Small intestine (tissue), 16 donors: ENCODE measurements at places on chromosomes 7 and 10. TPM values are rescaled to one million over a fixed set of nuclear protein-coding genes. Genes with fewer than 3 reads are reported as not detected.

- H3K4me3 ChIP-seq, result no peak overlapping the region
- no peak overlapping the region for H3K27ac ChIP-seq
- no peaks in the 10 kb centered on the region for H3K4me1 ChIP-seq
- no peak for DNase-seq
These were observed 89.0 kb downstream of the AASS start for GRCh38 chr7:122055073-122055472.

DNA sequence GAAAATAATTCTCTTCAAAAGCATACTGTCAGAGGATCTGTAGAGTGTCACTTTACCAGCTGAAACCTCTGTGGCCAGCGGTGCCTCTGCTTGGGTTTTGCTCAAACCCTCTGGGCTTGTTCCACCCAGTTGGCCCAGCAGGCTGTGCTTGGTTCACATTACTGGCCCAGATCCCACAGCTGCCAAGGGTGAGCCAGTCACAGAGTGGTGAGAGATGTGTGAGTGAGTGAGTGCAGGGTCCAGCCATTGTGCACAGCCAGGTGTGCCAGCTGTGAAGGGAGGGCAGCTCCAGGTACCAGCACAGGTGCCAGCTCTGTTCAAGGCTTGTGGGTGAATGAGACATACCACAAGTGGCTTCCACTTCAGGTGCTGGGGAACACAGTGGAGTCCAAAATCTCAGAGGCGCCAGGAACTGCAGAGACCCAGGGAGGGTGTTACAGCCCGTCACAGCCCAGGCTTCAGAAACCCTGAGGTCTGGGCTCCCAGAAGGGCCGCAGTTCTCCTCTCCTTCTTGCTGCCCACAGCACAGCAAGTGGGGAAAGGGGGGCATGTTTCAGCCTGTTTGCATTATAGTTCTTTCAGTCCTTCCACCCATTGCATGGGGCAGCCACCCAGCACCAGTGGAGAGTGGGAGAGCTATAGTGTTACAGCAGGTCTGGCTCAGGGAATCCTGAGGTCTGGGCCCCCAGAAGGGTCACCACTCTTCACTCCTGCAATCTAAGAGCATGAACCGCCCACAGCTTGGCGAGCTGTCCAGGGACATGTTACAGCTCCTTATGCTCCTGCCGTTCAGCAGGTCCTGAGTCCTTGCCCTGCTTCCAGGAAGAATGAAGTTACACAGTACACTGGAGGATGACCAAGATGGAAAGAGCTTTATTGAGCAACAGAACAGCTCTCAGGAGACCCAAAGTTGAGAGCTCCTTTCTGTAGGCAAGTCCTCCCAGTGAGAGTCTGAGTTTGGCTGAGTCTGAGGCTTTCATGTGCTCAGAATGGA lies 931.7 kb upstream of the SORCS1 start:
- no peak overlapping the region for H3K4me3 ChIP-seq
- no peak for DNase-seq
- no peaks in the 10 kb centered on the region for H3K4me1 ChIP-seq
- H3K27me3 ChIP-seq, result no peaks in the 10 kb centered on the region
- no peaks in the 10 kb centered on the region for H3K36me3 ChIP-seq
- H3K27ac ChIP-seq, result no peak overlapping the region

DNA sequence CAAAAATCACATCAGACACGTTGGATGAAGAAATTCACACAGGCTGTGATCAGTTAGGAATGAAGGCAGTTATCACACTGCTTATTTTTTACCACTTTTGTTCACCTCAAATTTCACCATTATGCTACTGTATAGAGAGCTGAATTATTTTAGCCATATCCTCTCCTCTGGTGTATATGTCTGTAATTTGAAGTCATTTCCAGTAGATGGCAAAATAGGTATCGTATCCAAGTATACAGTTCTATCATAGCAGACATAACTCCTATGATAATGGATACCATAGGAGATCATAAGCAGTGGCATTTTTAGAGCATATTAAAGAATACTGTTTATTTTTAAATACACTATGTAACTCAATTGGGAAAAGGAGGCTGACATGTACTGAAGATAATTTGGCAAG lies 909.7 kb downstream of the DNAJB9 start:
- DNase-seq, result peak; percentile 5
- H3K27ac ChIP-seq, result no peak overlapping the region
- H3K27me3 ChIP-seq, result no peaks in the 10 kb centered on the region
- H3K36me3 ChIP-seq, result no peaks in the 10 kb centered on the region
- H3K4me1 ChIP-seq, result no peaks in the 10 kb centered on the region

Gene MMD2
- not detected for polyA plus RNA-seq

Gene DYNC1I1
- 0.27 TPM for polyA plus RNA-seq
